ENCODE measurements at places on chromosomes 3 and 15. TPM values are rescaled to one million over a fixed set of nuclear protein-coding genes. Genes with fewer than 3 reads are reported as not detected.
A peak's percentile ranks its signal among the peaks of the same experiment; 100 is the strongest.

DNA sequence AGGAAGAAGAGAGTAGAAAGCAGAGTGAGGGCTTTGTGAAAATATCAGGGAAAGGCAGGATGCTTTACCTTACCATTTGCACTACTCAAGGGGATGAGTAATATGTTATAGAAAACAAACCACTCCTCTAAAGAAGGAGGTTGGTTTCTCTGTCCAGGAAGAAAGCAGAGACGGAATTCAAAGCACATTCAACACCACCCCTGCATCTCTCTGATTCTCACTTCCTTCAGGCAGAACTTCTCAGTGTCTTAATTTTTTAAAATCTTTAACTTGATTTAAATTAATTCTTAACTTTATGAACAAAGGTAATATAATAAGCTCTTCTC lies 82.4 kb downstream of the NR2F2 start:
- peaks cover 58% of the 10 kb centered on the region for H3K27me3 ChIP-seq
- H3K4me1 ChIP-seq = no peaks in the 10 kb centered on the region
- H3K27ac ChIP-seq = no peak overlapping the region
- H3K36me3 ChIP-seq = no peaks in the 10 kb centered on the region
- no peak for DNase-seq

- no peak overlapping the region for H3K27ac ChIP-seq
- H3K4me1 ChIP-seq = no peaks in the 10 kb centered on the region
- DNase-seq = peak; percentile 79
- no peak overlapping the region for H3K4me3 ChIP-seq
Observed at GRCh38 chr3:127157171-127157828, 35.6 kb upstream of the PRR23E start.

GRCh38 chr3:101124125-101124524 lies 130.9 kb upstream of the ABI3BP start:
- H3K36me3 ChIP-seq = no peaks in the 10 kb centered on the region
- no peaks in the 10 kb centered on the region for H3K4me1 ChIP-seq
- no peak overlapping the region for H3K4me3 ChIP-seq
- H3K27me3 ChIP-seq = no peaks in the 10 kb centered on the region
- no peak for DNase-seq

DNA sequence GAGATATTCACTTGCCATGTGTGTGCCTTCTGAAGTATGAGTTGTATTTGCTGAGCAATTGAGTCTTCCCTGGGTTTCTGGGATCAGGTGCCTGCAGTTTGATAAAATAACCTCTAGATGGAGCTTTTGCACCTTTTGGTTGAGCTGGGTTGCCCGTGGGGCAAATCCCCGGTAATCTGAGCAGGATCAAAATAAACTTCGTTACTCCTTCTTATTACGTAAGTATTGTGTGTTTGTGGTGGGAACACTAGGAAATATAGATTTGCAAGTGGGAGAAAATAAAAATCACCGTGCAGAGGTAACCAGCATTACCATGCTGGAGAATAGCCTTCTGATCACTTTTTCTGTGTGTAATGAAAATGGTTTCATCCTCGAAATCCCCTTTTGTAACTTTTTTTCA lies 277.4 kb upstream of the NR2E3 start:
- no peaks in the 10 kb centered on the region for H3K36me3 ChIP-seq
- H3K4me1 ChIP-seq = no peaks in the 10 kb centered on the region
- H3K27me3 ChIP-seq = no peaks in the 10 kb centered on the region
- no peak for DNase-seq
- H3K4me3 ChIP-seq = no peak overlapping the region

DNA sequence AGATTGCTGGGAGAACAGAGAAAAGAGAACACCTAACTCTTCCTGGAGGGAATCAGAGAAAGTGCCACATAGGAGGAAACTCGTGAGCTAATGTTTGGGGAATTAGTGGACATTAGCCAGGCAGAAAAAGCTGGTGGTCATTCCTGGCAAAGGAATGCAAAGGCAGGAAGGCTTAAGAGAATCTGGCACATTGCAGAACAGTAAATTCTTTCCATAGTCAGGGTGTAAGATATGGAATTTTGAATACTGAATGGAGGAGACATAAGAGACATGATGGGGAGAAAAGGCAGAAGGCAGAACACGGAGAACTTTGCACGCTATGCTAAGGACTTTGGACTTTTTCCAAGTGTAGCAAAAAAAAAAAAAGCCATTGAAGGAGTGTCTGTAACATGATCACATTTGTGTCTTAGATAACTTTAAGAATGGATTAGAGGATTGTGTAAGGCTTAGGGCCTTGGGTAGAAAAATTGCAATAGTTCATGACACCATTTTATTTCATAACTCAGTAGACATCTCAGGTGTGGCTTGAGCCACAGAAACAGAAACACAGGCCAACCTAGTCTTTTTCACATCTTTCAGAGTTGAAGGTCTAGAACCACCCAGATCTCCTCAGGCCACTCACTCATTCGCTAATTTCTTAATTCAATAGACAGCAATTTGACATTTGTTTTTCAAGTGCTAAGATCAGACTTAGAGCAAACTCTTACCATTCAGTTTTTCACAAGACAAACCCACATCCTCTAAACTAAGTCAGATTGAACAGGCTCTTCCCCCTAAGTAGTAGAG lies 31.2 kb upstream of the CCDC80 start:
- H3K27me3 ChIP-seq = no peaks in the 10 kb centered on the region
- no peaks in the 10 kb centered on the region for H3K36me3 ChIP-seq

DNA sequence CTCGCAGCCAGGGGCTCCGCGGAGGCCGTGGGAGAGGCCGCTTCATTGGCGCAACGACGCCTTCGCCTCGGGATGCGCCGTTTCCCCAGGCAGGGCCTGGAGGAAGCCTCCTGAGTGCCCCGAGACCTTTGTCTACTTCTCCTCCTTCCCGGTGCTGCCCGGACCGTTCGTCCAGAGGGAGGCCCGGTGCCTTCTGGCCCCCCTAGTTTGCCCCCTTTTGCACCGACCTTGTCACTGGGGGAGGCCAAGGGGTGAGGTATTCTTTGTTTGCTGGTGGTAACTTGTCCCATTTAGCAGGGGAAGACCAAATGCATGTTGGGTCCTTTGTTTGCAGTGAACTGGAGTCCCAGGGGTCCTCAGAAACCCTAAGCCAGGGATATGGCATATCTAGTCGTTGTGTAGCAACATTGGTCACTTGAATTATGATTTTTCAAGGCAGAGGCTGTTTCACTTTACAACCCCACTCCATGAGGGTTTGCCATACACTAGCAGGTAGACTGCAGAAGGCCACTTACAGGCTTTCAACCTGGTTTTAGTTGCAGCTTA lies 615 bp downstream of the DHX30 start:
- no peaks in the 10 kb centered on the region for H3K36me3 ChIP-seq
- no peak for DNase-seq
- H3K27ac ChIP-seq = peak overlapping the region; percentile 95
- no peaks in the 10 kb centered on the region for H3K4me1 ChIP-seq
- H3K27me3 ChIP-seq = no peaks in the 10 kb centered on the region

DNA sequence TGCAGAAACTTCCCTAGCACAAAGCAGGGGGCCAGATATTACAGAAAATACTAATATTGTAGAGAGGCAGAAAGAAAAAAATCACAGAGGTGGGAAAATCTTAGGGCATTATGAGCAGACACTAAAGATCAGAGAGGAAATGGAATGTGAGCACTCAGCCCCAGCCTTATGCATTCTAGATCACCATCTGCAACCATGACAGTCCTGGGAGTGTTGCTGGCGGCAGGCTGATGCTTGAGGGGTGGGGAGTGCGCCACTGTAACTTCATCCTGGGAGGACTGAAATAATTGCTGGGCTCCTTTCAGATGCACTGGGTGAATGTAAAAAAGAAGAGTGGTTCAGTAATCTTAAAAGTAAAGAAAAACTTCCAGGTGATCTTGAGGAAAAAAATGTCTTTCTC lies 427.6 kb upstream of the SEMA6D start:
- DNase-seq = no peak
- H3K4me1 ChIP-seq = no peaks in the 10 kb centered on the region
- no peak overlapping the region for H3K27ac ChIP-seq
- H3K36me3 ChIP-seq = no peaks in the 10 kb centered on the region
- no peak overlapping the region for H3K4me3 ChIP-seq

DNA sequence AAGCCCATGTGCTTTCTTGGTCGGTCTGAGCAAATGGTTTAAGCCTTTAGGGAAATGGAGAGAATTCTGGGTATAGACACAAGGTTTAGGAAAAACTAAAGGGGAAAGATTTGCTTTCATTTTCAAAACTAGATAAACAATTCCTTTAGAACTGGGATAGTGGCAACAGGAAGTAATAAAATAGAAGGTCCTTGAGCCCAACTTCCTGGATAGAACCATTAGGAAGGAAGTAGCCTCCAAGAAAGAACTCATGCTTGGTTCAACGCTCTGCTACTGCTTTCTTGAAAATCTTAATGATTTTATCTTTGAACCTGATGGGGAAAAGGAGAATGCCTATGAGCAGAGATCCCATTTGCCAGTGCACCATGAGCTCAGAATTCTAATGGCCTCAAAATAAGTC lies 147.0 kb upstream of the THRB start:
- no peaks in the 10 kb centered on the region for H3K36me3 ChIP-seq
- no peak overlapping the region for H3K27ac ChIP-seq
- H3K4me1 ChIP-seq = peaks cover 2% of the 10 kb centered on the region
- no peak overlapping the region for H3K4me3 ChIP-seq

DNA sequence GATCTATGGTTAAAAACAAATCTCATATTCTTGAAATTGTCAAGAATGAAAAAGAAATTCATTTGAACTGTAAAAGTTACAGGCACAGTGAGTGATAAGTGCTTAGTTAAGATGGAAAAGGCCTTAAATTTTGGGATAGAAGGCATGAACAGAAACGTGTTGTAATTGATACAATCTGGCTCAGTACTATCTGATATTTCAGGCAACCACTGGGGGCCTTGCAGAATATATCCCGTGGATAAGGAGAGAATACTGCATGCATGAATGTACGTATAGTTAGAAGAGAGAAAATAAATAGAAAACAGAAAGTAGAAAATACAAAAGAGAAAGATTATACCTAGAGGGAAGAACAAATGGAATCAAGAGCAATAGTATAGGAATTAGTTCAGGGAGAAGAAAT lies 741.4 kb upstream of the CCDC54 start:
- H3K36me3 ChIP-seq = no peaks in the 10 kb centered on the region
- no peaks in the 10 kb centered on the region for H3K4me1 ChIP-seq
- H3K4me3 ChIP-seq = no peak overlapping the region
- no peaks in the 10 kb centered on the region for H3K27me3 ChIP-seq
- no peak for DNase-seq
- no peak overlapping the region for H3K27ac ChIP-seq

DNA sequence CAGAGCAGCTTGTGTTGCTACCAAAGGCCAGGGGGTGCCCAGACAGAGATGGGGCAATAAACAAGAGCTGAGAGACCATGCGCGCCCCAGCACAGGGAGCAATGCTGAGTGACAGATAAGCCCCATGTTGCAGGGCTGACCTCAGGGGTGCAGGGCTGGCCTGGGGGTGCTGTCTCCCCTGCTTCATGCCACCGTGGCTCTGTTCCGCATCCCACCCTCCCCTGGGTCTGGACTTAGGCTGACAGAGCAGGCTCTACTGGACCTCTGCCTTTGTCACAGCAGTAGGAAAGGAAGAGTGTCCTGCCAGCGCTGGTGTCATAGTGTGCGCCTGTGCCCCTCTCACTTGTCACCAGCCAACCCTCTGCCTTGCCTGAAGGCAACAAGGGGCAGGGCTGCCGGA lies 67.4 kb upstream of the IQSEC1 start:
- no peaks in the 10 kb centered on the region for H3K27me3 ChIP-seq
- H3K4me1 ChIP-seq = no peaks in the 10 kb centered on the region
- DNase-seq = no peak
- H3K27ac ChIP-seq = no peak overlapping the region

GRCh38 chr3:51934991-51935885 lies 6.5 kb downstream of the RRP9 start:
- no peak overlapping the region for H3K4me3 ChIP-seq
- no peaks in the 10 kb centered on the region for H3K27me3 ChIP-seq
- no peak for DNase-seq

GRCh38 chr3:12615266-12615665 lies 48.7 kb downstream of the RAF1 start:
- H3K4me1 ChIP-seq = no peaks in the 10 kb centered on the region
- no peak overlapping the region for H3K4me3 ChIP-seq
- H3K27me3 ChIP-seq = no peaks in the 10 kb centered on the region
- no peak overlapping the region for H3K27ac ChIP-seq
- H3K36me3 ChIP-seq = no peaks in the 10 kb centered on the region

DNA sequence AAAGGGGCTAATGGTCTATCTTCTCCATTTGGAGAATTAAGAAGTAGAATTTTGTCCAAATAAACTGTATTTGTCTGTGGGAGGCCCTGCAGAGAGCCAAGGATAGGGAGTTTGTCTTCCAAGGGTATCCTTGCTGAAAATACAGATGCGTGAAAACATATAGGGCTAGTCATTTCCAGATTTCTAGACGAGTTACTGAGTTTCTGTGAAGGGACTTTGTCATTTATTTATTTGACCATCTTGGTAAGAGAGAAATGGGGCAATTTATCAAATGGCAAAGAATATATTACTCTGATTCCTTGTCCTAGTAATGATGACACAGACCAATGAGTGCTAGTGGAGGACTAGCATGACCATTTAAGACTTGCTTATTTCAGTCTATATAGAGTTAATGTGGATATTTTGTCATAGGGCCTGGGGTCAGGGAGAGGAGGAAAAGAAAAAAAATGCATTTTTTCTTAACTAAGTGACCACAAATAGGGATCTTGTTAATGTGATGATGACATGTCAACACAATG lies 376.6 kb upstream of the ONECUT1 start:
- H3K27me3 ChIP-seq = no peaks in the 10 kb centered on the region
- DNase-seq = no peak
- no peak overlapping the region for H3K27ac ChIP-seq
- no peak overlapping the region for H3K4me3 ChIP-seq
- H3K4me1 ChIP-seq = no peaks in the 10 kb centered on the region

GRCh38 chr3:73326396-73326795 lies 264.9 kb downstream of the EBLN2 start:
- no peaks in the 10 kb centered on the region for H3K36me3 ChIP-seq
- no peak for DNase-seq
- no peak overlapping the region for H3K27ac ChIP-seq
- no peaks in the 10 kb centered on the region for H3K27me3 ChIP-seq
- H3K4me1 ChIP-seq = no peaks in the 10 kb centered on the region
- no peak overlapping the region for H3K4me3 ChIP-seq

Gene TUSC7
- not detected for total RNA-seq

Gene INKA1
- total RNA-seq = 6.3 TPM

Gene PCLAF
- 1.5 TPM for total RNA-seq

Gene CCK
- total RNA-seq = not detected

Gene DZIP1L
- 22.3 TPM for total RNA-seq

Gene KLHDC8B
- 23.4 TPM for total RNA-seq

Gene HAPLN3
- total RNA-seq = 11.2 TPM

Gene RETNLB
- not detected for total RNA-seq

Gene CHRD
- total RNA-seq = 16.8 TPM
